ENCODE measurements at places on chromosomes 5 and 9.

DNA sequence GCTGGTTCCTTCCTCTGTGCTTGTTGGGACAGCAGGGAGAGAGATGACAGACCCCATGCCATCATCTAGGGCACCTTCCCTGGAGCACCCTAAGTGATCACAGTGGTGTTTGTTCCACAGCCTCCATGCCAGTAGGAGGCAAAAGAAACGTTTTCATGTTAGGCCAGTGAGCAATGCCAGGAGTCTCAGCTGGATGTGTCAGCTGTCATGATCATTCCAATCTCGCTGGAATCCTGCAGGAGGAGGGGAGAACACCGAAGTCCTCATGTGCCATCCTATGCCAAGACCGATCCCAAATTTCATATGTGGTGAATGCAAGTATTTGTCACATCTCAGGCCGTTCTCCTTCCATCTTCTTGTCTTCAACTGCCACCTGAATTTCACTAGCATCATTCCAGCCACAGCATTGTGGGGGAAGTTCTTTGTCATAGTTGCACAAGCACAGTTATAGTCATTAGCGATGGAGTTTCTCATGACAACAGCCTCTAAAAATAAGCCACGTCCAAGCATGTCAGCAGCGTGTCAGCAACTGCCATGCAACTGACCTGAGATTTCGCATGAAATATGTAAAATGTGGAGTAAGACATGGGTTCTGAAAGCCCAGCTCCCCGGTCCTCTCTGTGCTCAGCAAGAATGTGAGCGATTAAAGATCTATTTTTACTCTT, 97.2 kb upstream of the DNAH5 start:
- DNase-seq: peak; percentile 36

- DNase-seq: no peak
These were observed 47.1 kb downstream of the LIX1 start for GRCh38 chr5:97095318-97095732.

GRCh38 chr9:113851359-113851758, 24.8 kb upstream of the ZNF618 start:
- DNase-seq: no peak

- no peak for DNase-seq
These were observed 31.0 kb downstream of the TLX3 start for GRCh38 chr5:171340042-171340441.

- no peak for DNase-seq
These were observed 58.9 kb upstream of the COL15A1 start for GRCh38 chr9:98884849-98885248.

- peak; percentile 27 for DNase-seq
These were observed at the start of gene GRIN3A for GRCh38 chr9:101738566-101739183. GRIN3A (minus strand) TSS chr9:101738647; CDS start chr9:101737979, 668 bp downstream.

DNA sequence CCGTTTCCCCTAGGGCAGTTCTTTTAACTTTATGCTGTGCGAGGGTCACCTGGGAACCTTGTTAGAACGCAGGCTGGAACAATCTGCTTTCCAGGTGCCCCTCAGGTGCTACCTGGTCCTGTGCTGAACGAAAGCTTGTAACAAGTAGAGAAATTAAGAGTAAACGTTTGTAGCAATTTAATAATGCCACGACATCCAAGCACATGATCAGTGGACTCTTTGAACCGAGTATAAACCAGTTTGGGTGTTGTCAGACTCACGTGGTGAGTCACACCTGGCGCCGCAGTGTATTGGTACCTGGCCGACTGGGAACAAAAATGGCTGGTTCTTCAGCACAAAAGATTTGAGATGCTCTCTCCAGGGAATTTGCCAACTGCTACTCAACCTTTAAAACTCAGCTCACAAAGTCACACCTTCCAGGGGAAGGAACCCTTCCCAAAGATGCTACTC, 926 bp upstream of the MYO10 start:
- DNase-seq: no peak

DNA sequence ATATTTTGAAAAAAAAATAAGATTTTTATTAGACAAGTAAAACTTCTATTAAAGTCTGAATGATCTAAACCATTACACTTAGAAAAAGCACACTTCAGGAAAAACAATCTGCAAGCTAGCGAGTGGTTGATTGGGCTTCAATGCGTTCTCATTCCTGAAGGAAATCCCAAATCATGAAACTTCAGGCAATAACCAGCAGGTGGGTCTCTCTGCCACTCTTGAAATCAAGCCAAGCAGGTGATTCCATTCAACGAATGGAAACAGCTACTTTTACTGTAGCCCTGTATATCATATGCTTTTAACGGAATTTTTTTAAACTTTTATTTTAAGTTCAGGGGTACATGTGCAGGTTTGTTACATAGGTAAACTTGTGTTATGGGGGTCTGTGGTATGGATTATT, 234.5 kb upstream of the TRPM3 start:
- DNase-seq: no peak

DNA sequence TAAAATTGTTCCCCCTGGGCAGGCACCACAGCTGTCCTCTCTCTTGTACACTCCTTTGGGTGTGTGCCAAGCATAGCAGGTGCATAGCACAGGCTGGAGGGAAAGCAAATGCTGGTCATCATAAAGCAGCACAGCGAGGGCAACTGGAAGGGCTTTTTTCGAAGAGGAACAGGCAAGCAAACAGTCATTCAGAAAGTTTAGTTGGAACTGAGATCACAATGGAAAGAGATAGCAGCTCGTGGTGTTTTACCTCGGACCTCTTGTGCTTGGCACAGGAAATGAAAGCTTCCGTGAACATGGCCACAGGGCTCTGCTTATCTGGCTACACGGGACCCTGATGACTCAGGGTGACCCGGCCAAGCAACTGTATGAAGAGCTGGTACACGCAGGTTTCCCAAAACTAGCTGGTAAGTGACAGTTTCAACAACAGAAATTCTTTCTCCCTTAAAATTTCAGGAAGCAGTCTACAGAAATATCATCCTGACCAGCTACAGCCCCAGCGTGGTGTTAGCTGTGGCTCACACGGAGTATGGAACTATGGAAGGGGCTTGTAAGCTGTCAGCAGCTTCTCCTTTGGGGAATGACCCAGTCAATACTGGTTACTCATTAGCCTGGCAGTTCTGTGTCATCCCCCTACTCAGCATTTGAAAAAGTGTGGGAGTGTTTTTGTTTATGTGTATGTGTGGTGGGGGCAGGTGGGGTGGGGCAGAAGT, 48.1 kb downstream of the POC5 start:
- DNase-seq: peak; percentile 60

DNA sequence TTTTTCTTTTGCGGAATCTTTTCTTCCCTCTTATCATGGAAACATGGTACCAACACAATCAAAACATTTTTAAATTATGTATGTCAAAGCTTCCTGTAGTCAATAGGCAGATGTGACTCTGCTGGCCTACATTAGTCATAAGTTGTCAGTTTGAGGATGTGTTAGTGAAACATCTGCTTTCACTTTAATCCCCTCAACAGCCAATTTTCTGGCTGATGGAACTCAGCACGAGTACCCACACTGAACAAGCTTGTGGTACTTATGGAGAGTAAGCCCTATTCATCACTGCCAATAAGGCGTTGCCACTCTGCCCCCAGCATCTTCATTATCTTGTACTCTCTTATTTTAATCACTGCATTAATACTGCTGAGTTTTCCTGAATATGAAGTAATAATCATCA, 1034.4 kb downstream of the CDH9 start:
- no peak for DNase-seq

Measured in femur (tissue), 1 donor.